ENCODE measurements at places on chromosomes 5 and 9. TPM values are rescaled to one million over a fixed set of nuclear protein-coding genes. Genes with fewer than 3 reads are reported as not detected.

- no peaks in the 10 kb centered on the region for H3K4me1 ChIP-seq
- DNase-seq, result no peak
These were observed 206.7 kb upstream of the KLF4 start for GRCh38 chr9:107696302-107696701.

DNA sequence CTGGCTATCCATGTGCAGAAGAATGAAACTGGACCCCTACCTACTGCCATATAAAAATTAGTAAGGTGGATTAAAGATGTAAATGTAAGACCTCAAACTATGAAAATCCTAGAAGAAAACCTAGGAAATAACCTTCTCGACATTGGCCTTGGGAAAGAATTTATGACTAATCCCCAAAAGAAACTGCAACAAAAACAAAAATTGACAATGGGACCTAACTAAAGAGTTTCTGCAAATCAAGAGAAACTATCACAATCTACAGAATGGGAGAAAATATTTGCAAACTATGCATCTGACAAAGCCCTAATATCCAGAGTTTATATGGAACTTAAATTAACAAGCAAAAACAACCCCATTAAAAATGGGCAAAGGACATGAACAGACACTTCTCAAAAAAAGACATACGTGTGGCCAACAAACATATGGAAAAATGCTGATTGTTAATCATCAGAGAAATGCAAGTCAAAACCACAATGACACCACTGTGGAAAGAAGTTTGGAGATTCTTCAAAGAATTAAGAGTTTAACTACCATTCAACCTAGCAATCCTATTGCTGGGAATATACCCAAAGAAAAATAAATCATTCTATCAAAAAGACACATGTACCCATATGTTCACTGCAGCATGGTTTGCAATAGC, 98.5 kb downstream of the NR3C1 start:
- peaks cover 39% of the 10 kb centered on the region for H3K36me3 ChIP-seq
- H3K27me3 ChIP-seq, result no peaks in the 10 kb centered on the region
- no peak overlapping the region for H3K27ac ChIP-seq
- H3K4me3 ChIP-seq, result no peak overlapping the region
- H3K4me1 ChIP-seq, result peaks cover 22% of the 10 kb centered on the region

DNA sequence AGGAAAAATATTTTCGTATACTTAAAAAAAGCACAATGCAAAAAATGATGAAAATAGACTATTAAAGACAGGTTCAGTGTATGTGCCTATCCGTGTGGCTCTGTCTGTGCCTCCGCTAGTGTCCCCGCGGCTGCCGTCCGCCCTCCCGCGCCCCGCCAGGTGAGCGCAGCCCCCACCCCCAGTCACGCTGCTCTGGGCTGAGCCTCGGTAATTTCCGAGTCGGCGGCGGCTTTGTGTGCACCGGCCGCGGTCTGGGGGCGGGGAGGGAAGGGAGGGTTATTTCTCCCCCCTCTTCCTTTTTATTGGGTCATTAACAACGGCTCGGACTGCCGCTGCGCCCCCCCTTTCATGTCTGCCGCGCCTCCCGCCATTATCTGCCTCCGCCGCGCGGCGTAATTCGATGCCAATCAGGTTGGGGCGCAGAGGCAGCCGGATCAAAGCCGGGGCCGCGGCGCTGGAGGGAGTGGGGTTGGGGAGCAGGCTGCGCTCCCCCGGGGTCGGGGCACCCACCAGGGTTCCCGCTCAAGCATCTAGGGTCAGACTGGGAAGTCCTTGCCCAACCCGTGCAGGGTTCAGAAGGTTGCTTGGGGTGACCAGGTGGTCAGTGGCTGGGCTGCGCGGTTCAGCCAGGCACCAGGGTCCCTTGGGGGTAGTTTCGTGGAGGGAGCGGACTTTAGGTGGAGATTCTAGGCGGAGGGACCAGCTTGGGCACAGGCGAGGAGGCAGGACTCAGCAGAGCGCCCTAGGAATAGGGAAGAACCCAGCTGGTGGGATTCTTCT, 39.5 kb upstream of the PSD2 start:
- no peaks in the 10 kb centered on the region for H3K36me3 ChIP-seq
- no peak overlapping the region for H3K27ac ChIP-seq

DNA sequence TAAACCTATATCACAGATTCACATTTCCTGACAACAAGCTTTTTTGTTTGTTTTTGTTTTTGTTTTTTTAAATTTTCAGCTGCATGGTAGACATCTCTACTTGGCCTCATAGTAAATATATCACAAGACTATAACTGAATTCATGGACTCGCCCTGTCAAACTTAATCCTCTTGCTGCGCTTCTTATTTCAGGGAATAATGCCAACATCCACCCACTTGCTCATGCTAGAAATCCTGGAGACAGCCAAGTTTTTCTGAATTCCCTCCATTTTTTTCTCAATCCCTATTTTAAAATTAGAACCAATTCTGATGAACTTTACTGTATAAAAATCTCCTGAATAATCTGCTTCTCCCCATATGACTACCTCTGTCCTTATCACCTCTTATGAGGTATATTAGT, 283.6 kb upstream of the RPS23 start:
- no peaks in the 10 kb centered on the region for H3K27me3 ChIP-seq
- no peak overlapping the region for H3K4me3 ChIP-seq
- peak; percentile 56 for DNase-seq
- H3K36me3 ChIP-seq, result no peaks in the 10 kb centered on the region
- no peak overlapping the region for H3K27ac ChIP-seq

DNA sequence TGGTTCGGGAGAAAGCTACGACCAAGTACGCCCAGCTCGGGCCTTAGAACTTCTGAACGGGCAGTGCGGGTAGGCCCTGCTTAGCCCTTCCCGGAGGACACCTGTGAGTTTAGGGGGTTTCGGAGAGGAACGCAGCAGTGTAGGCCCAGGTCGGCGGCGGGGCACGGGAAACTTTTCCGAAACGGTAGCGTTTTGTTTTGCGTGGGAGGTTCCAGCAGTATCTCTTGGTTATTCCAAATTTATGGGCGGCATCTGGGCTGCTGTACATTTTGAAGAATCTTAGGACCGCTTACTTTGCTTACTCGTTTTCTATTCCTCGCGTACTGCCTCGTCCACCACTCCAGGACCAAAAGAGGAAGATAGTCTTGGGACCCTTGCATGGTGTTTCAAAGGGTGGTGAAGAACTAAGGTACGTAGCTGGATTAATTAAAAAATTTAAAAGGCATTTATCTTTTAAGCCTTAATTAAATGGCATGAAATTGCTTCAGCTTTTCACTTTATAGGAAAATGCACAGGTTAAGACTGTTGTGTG, 492 bp downstream of the TENT2 start:
- DNase-seq, result no peak
- peak overlapping the region; percentile 91 for H3K27ac ChIP-seq
- H3K36me3 ChIP-seq, result peaks cover 21% of the 10 kb centered on the region
- no peaks in the 10 kb centered on the region for H3K27me3 ChIP-seq

- no peak overlapping the region for H3K27ac ChIP-seq
- H3K36me3 ChIP-seq, result no peaks in the 10 kb centered on the region
- no peak overlapping the region for H3K4me3 ChIP-seq
- H3K4me1 ChIP-seq, result no peaks in the 10 kb centered on the region
- DNase-seq, result no peak
These were observed 260.9 kb upstream of the TUT7 start for GRCh38 chr9:86614871-86615849.

- H3K4me1 ChIP-seq, result peaks cover 29% of the 10 kb centered on the region
- H3K27ac ChIP-seq, result no peak overlapping the region
- DNase-seq, result no peak
These were observed 11.5 kb downstream of the AFF4 start for GRCh38 chr5:132951897-132952296.

- H3K27ac ChIP-seq, result no peak overlapping the region
- no peaks in the 10 kb centered on the region for H3K36me3 ChIP-seq
- DNase-seq, result no peak
- no peak overlapping the region for H3K4me3 ChIP-seq
- H3K27me3 ChIP-seq, result no peaks in the 10 kb centered on the region
These were observed 12.1 kb upstream of the ISOC1 start for GRCh38 chr5:129082225-129083136.

DNA sequence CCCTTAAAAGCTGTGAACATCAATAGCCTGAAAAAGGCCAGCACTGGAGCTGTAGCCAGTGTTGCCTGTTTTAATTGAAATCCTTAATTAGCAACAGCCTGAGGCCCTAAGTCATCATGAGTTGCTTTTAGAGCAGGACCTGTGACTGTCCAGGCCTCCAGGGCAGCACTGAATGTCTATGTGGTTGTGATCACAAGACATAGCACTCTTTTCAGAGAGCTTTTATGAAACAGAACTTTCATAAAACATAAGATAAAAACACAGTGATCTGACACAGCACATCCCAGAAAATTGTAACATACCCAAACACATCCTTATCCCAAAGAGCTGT, 85.5 kb upstream of the MYO10 start:
- no peaks in the 10 kb centered on the region for H3K36me3 ChIP-seq
- no peak for DNase-seq
- H3K4me1 ChIP-seq, result peaks cover 10% of the 10 kb centered on the region
- no peak overlapping the region for H3K4me3 ChIP-seq

The SPATA31E1 gene
- not detected for polyA plus RNA-seq

The PCDHB12 gene
- 0.19 TPM for polyA plus RNA-seq

The SPOCK1 gene
- polyA plus RNA-seq, result 1.5 TPM

The LHX3 gene
- polyA plus RNA-seq, result not detected

The HAVCR2 gene
- 2.9 TPM for polyA plus RNA-seq

The SPATA6L gene
- 4.0 TPM for polyA plus RNA-seq

The NR6A1 gene
- 0.60 TPM for polyA plus RNA-seq

Measured in stomach (tissue), 19 donors.